ENCODE measurements at places on chromosomes 7 and 10.

- DNase-seq: no peak
These were observed 7.7 kb downstream of the DGKB start for GRCh38 chr7:14894826-14895225.

GRCh38 chr10:72267381-72267780 lies 6.3 kb upstream of the DDIT4 start:
- no peak for DNase-seq

DNA sequence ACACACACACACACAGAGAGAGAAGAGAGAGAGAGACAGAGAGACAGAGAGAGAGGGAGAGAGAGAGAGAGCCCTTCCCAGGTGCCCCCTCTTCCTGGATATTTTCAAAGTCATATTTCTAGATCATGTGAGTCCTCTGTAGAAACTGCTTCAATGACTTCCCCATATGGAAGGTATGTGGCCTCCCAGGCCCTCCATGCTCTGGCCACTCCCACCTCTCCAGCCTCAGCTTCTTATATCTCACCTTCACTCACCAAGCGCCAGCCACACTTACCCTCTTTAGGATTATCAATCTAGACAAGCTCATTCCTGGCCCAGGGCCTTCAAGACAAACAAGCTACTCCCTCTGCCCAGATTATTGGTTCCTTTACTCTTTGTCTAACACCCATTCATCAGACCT lies 259.7 kb downstream of the MTERF1 start:
- no peak for DNase-seq

DNA sequence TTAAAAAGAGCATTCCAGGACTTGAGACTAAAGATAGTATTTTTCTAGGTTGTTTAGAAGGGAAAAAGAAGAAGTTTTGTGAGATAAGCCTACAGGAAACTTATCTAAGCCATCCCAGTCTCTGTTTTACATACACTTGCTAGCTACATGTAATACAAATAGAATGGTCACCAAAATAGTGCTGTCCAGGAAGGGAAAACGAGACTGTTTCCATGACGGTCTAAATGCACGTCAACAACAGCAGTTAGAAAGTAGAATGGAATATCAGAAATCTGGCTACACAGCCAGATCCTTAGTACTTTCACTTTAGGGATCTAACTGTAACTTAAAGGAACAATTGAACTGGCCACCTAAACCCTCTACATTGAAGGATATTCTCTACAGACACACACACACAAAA lies 117.6 kb downstream of the TSPAN12 start:
- peak; percentile 14 for DNase-seq

DNA sequence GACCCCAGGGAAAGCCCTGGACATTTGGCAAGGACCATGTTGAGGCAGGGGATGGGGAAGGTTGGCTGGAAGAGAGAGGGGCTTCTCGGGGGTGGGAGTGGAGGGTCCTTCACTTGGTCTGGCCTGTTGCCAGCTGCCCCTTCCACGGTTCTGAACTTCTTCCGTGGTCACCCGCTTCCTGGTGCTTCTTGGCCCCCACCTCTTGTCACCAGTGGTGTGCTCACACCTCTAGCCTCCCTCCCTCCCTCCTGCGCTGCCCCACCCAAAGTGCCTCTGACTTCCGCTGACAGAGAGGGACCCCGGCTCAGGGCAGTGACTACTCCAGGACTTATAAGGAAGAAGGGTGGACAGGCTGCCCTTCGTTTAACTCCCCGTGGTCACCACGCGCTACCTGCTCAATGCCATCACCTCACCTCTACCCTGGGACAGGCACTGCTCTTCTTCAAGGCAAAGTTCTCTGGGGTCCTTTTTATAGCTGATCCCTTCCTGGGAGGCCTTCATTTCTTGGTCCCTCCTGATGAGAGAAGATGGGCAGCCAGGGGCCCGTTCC lies at the start of gene MUC12:
Gene MUC12, plus strand, starts transcription at position 500 of the 550 bp plus-strand sequence. CDS start 58 bp downstream, outside the sequence.
- DNase-seq: no peak

GRCh38 chr10:688312-689120 lies 952 bp downstream of the DIP2C start:
- peak; percentile 47 for DNase-seq

DNA sequence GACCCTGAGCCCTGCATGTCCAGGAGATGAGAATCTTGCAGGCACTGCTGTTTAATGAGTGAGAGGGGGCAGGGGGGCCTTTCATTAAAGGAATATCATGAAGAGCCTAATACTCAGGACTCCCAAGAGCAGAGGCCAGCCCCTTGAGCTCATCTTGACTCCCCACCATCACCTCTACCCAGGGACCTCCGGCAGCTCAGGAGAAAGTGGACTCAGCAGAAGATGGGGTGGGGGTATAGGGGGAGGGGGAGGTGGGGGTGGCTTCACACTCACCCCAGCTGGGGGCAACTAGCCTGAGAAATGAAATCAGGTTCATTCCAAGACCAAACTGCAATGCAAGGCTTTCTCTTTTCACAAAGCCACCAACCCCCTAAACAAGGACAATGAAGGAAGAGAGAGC lies 575.6 kb upstream of the MKI67 start:
- no peak for DNase-seq

- no peak for DNase-seq
These were observed 69.8 kb upstream of the SEMA3A start for GRCh38 chr7:84264396-84264795.

DNA sequence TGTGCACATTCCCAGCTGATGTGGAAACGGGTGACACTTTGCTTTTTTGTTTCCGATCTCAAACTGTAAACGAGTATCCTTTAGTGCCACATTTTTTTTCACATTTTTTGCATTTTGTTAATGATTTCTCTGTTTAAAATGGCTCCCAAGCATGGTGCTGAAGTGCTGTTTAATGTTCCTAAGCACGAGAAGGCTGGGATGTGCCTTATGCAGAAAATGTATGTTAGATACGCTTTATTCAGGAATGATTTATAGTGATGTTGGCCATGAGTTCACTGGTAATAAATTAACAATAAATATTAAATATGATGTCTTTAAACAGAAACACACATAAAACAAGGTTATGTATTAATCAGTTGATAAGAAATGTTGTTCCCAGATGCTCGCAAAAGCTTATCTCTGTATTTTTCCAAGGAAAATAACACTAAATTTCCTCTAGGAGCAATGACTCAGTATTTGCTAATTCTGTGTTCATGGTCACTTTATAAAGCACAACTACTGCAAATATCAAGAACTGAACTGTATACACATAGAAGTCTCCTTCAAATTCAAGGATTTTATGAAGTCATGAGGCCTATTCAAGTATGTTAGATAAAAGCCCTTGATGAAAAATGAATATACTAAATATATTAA lies 305.9 kb upstream of the SMIM30 start:
- DNase-seq: no peak

DNA sequence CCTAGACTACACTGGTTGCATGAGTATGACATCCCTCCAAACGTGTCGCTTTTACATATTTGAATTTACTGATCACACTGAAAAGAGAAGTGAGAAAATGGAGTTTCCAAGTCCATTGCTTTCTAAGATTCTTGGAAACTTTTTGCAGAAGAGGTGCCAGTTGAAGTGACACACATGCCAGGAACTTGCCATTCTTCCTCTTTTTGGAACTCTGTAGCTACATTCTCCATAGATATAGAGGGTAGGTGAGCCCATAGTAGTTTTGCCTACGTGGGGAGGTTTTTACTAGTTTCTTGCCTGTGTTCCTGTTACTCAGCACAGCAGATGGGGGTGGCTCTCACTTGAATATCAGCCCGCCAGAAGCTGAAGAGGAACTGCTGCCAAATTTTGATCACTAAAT lies 286.6 kb upstream of the NRP1 start:
- DNase-seq: no peak

DNA sequence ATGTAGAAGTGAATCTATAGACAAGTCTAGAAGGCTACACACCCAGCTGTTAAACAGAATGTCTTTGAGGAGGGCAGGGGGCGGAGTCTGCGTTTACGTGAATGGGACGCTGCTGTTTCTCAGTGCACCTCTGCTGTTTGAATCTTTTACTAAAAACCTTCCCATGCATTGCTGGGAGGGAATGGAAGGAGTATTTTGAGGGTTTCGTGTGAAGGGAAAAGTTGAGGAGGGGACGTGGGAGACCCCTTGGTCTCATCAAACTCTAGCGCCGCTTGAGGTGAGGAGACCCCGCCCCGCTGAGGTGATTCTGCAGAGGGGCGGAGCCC lies 492 bp upstream of the VCL start:
- no peak for DNase-seq

GRCh38 chr7:120445276-120445675 lies 172.3 kb downstream of the KCND2 start:
- DNase-seq: no peak

GRCh38 chr10:122151121-122151694 lies 119.9 kb upstream of the BTBD16 start:
- DNase-seq: no peak

GRCh38 chr7:107582875-107583274 lies 2.8 kb downstream of the BCAP29 start:
- DNase-seq: no peak

DNA sequence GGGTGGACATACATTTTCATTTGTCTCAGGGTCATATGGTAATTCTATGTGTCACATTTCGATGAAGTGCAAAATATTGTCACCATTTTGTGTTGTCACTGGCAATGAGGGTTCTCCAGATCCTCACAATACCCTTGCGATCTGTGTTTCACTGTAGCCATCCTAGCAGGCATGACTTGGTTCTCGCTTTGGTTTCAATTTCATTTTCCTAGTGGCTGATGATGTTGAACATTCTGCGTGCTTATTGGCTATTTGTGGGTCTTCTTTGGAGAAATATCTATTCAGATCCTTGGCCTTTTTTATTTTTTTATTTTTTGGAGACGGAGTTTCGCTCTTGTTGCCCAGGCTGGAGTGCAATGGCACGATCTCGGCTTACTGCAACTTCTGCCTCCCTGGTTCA lies 24.8 kb upstream of the MNX1 start:
- no peak for DNase-seq

DNA sequence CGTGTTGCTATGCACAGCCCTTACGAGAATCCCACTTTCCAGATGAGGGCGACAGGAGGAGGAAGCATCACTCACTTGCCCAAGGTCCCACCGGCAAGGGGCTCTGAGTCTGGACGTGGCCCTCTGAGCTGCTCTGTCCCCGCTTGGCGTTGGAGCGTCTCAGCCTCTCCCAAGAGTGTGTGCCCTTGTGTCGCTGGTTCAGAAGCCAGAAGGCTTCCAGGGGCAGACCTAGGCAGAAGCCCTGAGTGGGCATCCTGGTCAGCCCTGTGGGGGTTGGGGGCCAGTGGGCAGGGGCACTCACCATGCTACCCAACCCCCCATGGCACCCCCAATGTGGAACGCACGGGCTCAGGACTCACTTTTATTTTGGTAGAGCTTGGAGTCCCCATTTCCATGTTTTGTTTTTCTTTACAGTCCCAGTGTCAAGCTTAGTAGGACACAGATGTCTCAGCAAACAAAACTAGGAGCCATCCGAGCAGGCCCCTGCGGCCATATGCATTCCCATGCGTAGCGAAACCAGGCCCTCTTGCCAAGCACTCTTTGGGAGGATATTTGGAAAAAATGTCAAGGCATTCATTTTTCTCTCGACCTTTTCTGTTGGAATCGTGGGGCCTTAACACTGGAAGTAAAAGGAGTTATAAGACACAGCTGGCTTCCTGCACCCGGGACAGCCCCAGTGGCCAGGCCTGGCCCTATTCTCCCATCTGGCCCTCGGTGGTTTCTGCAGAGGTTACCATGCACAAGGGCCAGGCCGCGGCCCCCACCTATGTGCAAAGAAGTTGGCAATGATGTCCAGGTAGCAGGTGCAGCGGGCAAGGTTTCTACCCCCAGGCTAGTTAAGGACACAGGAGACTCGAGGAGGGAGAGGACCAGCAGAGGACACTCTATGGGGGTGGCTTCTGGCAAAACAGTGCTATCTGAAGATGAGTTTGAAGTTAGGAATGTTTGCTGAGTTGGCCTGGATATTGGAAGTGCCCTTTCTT lies 97.0 kb downstream of the LHPP start:
- DNase-seq: peak; percentile 18

- DNase-seq: no peak
These were observed 4.4 kb downstream of the UNC5B start for GRCh38 chr10:71216751-71217265.

DNA sequence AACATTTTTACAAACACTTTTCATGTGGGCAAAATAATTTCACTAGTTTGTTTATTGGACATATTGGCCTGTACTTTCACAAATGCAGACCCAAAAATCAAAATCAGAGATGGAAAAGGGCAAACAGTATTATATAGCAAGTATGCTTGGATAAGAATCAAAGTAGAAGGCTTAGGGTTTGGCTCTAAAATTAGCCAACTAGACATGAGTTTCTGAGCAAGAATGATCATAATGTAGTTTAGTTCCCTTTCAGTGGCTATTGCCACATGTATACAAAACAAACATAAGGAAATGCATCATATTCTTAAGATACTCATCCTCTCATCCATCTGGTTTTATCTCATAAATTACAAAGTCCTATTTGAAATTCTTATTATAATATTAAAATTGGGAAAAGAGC lies 132.5 kb downstream of the IMMP2L start:
- no peak for DNase-seq

DNA sequence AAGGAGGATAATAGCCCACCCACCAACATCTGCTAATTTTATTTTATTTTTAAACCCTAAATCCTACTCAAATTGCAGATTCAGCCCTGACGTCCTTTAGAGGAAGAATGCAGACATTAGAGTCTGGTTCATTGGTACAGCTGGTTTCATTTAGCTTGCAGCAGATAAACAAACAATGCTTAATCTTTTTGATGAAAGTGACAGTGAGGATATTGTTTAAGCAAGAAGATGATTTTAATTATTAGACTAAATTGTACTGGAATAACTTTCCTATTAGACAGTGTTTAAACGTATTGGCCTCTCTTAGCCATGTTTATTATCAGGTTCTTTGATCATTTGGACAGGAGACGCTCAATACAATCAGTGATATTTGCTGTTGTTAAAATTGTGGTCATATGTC lies 164.8 kb downstream of the CDK14 start:
- no peak for DNase-seq

DNA sequence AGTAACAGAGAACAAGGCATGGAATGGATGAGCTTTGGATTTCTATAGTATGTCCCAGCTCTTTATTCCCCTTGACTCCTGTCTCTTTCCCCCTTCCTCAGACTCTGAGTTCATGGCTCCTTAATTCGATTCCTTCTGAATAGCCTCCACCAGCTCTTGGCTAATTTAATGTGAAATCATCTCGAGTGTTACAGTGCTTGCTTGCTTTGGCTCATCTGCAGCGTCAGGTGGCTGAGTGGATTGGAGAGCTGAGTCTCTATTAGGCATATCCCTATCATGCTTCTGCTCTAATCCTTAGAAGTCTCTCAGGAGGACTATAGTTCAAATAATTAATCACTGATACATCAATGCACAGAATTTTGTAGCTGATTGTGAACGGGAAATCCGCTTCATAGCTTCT lies 134.6 kb downstream of the LRRC4 start:
- no peak for DNase-seq

DNA sequence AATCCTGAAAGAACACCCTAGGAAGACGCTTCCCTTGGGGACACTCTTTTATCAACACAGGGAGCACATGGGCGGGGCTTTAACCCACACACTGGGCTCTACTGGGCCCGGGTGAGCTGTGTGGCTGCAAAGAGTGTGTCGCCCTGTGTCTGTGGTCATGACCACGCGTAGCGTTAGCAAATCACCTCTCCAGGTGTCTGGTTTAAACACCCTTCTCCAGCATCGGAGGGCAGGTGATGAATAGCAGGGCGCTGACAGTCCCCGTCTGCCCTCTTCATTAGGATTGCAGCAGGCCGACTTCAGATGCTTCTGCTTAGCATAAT lies 127.7 kb downstream of the ADARB2 start:
- no peak for DNase-seq

- peak; percentile 48 for DNase-seq
These were observed 370.8 kb upstream of the LRRTM3 start for GRCh38 chr10:66555061-66555460.

GRCh38 chr7:99835189-99835588 lies 7.4 kb downstream of the CYP3A43 start:
- DNase-seq: no peak

GRCh38 chr7:152984421-152984820 lies 224.9 kb downstream of the ACTR3B start:
- DNase-seq: no peak
